ENCODE measurements at places on chromosomes 5 and 9.

GRCh38 chr9:4983601-4984165 is 1.4 kb upstream of the JAK2 start:
- DNase-seq = no peak

DNA sequence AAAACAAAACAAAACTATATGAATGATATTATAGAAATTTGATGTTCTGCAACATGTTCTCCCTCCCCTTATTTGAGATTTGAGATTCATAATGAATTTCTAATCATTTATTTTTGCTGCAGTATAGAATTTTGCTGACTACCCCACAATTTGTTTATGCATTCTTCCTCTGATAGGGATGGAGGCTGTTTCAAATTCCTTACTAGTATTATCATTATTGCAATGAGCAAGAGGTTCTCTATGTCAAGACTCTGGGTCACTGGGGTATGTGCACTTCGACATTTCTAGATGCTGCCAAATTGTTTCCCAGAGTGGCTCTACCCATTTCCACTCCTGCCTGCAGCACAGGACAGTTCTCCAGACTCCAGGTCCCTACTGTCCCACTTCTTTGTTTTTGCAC is 54.9 kb upstream of the DAB2IP start:
- DNase-seq = no peak

- DNase-seq = no peak
Measured at GRCh38 chr5:108857905-108858304, 110.2 kb downstream of the FER start.

GRCh38 chr5:149760854-149761187 is 30.7 kb downstream of the PPARGC1B start:
- DNase-seq = no peak

DNA sequence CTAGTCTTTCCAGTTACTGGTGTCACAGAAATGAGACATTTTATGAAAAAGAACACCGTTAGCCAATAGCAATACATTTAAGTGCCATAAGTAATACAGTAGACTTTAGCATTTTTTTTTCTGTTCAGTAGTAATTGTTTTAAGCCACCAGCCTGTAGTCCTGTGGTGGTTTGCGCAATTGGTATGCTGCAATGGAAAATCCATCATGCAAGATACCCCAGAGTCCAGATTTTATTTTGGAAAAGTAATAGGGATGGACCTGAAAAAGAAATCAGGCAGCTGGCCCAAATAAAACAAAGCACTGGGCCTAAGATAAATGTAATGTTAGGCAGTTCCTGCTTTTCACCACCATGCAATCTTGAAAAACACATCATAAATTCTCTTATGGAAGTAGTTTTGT is 94.6 kb upstream of the RASGRF2 start:
- no peak for DNase-seq

- DNase-seq = no peak
Measured at GRCh38 chr9:26770821-26771220, 121.8 kb downstream of the CAAP1 start.

GRCh38 chr9:111985315-111985714 is 88.7 kb downstream of the UGCG start:
- no peak for DNase-seq

DNA sequence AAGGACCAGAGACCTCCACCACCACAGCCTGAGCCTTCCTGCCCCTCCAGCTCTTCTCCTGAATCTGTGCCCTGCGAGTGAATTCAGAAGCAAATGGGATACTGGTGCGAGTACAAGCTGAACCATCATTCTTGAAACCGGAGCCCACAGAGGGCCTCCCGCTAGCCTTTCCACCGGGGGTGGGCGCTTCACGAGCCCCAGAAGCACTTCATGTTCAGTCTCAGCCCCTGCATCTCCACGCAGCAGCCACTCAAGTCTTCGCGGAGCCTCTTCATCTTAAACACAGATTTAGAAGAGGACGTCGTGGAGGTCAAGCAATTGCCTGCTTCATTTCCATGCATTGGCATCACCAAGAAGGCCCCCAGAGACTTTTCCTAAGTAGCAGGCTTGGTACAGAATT is 26.0 kb upstream of the OLFM1 start:
- no peak for DNase-seq

- DNase-seq = no peak
Measured at GRCh38 chr9:132908635-132909034, 29.9 kb downstream of the SPACA9 start.

DNA sequence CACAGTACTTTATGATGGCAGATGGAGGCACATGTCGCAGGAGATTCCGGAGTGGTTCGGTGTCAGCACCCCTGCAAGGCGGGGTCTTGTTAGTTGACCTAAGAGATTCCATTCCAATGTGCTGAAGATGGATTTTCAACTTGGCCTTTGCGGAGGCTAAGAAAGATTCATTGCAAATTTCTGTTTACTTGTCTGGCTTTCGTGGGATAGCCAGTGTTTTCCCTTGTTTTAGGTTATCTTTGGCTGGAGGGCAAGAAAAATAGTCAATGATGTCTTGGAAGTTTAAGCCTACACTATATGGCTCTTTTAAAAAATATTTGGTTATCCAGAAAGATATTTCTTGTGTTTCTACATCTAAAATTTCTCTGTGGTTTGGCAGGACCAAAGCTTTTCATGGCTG is 123.6 kb upstream of the PTCH1 start:
- DNase-seq = no peak

GRCh38 chr9:83068414-83068813 is 5.5 kb upstream of the RASEF start:
- no peak for DNase-seq

- no peak for DNase-seq
Measured at GRCh38 chr9:3508078-3508431, 17.7 kb downstream of the RFX3 start.

- DNase-seq = no peak
Measured at GRCh38 chr9:123745451-123745850, 184.5 kb downstream of the DENND1A start.

GRCh38 chr5:54743997-54744788 is 226.6 kb downstream of the SNX18 start:
- peak; percentile 3 for DNase-seq

DNA sequence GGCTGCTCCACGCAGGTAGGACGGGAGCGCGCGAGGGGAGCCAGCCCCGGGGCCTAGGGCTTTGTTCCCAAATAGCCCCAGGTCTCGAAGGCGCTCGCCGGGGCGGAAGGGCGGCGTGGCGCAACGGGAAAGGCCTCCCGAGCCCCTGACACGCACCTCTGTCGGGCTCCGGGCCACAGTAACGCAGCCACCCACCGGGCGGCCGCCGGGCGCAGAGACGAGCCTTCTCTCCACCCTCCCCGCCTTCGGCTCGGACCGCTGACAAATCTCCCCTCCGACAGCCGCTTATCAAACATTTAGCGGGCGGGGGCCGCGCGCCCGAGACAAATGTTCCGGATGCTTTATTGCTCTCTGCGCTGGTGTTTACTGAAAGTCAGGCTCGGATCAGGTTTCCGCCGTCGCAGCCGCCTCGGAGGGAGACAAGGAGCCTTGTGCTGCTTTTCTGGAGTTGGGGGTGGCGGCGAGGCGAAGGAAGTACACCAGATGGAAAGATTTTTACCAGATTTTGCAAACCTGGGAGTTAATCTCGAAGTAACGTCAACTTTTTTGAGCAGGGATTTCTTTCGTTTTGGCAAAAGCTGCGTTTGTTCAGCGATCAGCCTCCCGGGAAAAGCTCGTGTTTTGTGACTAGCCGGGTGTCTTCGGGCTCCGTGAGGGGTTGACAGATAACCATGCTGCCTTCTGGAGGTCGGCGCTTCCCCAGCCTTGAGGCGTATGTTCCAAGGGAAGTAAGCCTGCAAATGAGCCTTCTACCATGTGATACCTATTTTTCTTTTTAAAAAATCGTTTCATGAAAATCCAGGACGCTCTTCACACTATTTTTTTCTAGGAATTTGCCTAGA is 950 bp downstream of the RGMB start:
- DNase-seq = no peak

DNA sequence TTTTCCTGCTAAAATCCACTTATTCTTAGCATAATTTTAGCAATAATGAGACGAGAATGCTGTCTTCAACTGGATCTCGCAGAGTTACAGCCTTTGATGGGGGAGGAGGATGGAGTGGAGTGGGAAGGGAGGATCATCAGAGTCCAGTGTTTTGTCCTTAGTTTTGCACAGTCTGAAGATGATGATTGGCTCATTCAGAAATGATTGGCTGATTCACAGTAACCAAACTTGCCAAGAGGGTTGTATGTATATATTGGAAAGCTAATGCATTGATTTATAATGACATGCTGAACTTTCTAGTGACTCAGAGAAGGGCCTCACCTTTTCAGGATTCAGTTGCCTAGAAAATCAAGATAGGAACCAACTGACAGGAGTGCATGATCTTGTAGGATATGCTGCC is 448.0 kb downstream of the CCDC171 start:
- DNase-seq = no peak

DNA sequence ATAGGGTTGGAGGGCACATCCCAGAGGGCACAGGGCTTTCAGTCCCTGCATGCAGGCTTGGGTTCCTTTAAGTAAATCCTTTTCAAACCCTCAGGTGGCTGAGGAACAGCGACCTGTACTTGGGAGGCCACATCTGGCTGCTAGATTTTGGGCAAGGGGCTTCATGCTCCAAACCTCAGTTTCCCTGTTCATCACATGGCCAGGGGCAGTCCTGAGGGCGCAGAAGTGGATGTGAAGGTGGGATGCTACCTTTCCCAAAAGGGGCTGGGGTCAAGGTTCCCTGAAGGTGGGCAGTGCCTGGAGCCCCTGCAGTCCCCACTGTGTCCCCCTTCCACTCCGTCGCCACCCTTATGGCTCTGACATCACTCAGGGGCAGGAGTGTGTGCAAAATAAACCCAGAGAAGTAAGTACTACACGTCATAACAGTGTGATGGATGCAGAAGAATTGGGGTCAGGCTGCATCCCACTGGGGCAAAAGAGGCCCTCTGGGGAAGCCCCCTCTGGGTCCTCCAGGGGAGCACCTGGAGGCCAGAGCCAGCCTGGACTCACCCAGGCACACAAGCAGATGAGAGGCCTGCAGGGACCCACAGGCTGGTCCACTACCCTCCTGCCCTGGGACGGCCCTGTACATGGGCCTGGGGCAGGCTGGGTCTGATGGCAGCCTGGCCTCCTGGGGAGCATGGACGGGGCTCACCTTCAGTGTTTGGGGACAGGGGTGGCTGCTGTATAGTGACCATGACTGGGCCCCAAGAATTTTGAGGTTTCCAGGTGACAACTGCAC is 1.9 kb upstream of the CARD19 start:
- DNase-seq = no peak

DNA sequence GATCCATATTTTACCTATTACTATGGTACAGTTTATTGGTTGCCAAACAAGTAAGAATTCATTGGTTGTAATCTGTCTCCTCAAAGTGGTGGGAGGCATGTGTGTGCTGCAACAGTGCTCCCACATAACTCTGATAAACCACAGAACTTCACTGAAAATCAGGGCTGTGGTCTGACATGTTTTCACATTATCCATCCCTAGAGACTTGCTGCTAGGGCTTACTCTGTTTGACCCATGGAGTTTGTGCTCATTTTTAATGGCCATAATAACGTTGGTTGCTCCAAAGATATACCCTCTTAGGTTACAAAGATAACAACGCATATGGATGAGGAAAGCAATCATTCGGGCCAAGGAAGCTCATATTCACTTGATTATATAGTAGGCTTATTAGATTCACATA is 37.0 kb downstream of the HACD4 start:
- DNase-seq = no peak
